CD4-positive, alpha-beta T cell treated with Interleukin-6 for 4 hours (primary cell): ENCODE measurements at places on chromosomes 2 and 18.
A peak's percentile ranks its signal among the peaks of the same experiment; 100 is the strongest.

- no peak for DNase-seq
Observed at GRCh38 chr2:26989156-26989555, 18.7 kb downstream of the MAPRE3 start.

DNA sequence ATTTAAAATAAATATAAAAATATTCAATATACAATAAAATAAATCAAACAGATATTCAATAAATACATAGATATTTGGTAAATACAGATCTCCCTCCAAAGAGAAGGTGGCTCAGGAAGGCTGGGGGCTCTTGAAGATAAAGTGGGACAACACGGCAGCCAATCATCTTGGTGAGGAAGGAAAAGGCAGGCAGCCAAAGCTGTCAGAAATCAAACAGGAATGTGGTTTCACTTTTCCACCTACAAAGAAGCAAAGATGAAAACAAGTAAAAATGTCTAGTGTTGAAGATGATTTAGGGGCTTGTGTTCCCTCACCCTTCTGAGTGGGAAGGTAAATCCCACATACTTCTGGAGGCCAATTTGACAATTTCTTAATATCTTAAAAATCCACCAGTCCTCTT, 85.7 kb downstream of the B3GNT2 start:
- DNase-seq = no peak

DNA sequence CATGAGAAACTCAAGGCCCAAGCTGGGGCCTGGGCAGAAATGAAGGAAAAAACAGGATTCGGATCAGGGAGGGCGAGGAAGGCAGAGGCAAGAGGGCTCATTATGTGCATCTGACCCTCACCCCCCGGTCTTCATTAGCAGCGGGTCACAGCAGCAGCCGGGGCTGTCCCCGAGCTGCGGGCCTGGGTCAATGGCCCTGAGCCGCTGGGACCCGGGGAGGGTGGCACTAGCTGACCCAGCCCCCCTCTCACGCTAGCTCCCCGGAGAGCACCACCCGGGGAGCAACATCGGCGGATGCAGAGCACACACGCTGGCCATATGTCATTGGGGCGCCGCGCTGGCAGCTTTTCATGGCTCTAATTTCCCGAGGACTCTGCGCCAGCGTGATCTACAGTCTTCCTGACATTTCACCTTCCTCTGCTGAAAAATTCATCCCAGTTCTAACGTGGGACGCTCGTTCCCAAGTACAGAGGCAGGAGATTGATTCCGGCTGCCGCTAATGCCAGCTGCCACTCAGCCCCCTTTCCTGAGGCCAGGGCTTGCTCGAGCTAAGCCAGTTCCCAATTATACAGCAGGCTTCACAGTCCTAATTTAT, 63.7 kb downstream of the EIPR1 start:
- no peak for DNase-seq

- DNase-seq = peak; percentile 66
Observed at GRCh38 chr18:10560452-10561045, 34.7 kb downstream of the NAPG start.

GRCh38 chr18:9665314-9665713, 42.8 kb upstream of the RAB31 start:
- no peak for DNase-seq
